NCI-H748 treated with DMSO at 0.1 percent for 48 hours (cell line): ENCODE measurements at places on chromosomes 7 and 10.

DNA sequence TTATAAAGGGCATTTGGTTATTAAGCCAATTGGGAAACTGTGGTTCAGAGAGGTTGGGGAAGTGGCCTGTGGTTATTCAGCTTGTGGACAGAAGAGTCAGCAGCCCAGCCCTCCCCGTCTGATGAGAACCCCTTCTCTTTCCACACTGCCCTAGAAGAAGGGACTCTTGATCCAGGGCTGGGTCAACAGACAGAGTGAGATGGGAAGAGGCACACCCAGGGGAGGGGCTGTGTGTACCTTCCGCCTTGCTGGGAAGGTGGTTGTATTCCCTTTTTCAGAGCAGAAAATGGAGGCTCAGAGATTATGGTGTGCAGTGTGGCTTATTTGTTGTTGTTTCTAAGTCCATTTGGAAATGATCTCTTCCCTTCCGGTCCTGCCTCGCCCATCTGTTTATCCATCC lies 103.4 kb downstream of the GRK5 start:
- DNase-seq = no peak

DNA sequence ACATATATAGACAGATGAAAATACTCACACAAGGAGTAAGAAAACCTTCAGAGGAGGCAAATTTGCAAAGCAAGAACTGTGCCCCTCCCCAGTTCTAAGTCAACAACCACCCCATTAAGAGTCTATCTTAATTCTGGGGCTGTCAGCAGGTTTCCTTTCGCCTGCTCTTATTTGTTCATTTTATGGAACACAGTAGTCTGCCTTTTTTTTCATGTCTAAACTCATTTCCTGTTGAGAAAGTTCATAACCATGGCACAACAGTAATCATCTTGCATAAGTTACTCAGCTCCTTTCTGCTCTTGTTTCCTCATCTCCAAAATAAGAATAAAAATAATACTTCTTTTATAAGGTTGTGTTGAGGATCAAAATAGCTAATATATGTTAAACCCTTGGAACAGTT lies 25.8 kb upstream of the AMPH start:
- DNase-seq = no peak

- DNase-seq = no peak
Observed at GRCh38 chr10:78542141-78542489, 508.5 kb downstream of the RPS24 start.

DNA sequence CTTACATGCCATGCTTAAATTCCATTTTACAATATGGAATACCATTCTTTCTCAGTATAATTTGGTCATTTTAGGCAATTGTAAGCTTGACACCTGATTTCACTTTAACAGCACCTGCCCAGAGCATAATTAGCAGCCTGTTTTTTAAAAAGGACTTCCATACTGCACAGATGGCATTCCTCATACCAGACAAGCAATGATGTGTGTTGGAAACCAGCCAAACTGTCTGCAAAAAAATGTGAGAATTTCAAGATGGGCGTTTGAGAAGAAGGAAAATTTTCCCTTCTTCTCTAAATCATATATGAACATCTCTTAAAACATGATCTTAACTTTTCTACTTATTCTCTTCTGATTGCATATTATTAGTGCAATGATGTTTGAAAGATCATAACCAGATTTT lies 40.4 kb upstream of the AGMO start:
- DNase-seq = no peak

- DNase-seq = no peak
Observed at GRCh38 chr7:15737601-15738000, 51.1 kb upstream of the MEOX2 start.

DNA sequence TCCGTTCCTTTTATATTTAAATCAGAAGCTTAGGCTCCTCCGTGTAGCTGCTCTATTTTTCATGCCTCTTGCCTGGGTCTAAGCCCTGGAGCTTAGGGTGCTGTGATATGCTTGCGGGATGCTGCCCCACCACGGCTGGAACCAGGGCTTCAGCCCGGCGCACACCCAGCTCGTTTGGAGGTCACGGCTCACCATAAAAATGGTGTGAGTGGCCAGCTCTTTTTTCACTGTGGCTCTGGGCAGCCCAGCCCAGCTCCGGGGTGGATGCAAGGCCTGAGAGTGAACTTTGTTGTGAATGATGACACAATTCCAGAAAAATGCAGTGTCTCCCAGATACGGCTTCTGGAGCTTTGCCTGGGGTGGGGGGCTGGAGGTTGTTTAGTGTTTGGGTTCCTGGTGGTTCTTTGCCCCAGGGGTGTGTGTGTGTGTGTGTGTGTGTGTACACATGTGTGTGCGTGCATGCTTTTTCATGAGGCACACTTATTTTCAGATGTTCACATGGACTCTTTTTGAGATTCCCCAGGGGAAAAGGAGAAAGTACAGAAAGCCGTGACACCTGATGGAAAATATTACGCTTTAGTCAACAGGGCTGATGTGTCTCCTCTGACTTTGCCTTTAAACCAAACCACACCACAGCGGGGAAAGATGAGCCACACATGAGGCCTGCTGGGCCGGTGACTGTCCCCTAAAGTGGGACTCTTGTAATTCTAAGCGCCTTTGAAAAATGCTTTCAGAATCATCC lies 46.2 kb downstream of the GRK5 start:
- DNase-seq = no peak

DNA sequence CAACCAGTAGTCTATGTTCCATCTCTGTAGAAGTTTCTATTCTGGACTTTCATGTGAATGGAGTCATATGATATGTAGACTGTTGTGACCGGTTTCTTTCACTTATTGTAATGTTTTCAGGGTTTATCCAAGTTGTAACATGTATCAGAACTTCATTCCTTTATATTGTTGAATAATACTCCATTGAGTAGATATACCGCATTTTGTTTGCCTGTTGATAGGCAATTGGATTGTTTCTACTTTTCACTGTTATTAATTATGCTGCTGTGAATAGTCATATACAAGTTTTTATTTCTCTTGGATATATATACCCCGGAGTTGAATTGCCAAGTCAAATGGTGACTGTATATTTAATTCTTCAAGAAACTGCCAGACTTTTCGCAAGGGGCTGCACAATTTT lies 40.1 kb downstream of the SNX10 start:
- no peak for DNase-seq

- no peak for DNase-seq
Observed at GRCh38 chr7:115066050-115066449, 144.2 kb downstream of the MDFIC start.
